ENCODE measurements at places on chromosomes 6 and 20.
A peak's percentile ranks its signal among the peaks of the same experiment; 100 is the strongest.

- no peak for DNase-seq
Measured at GRCh38 chr6:161111261-161111660, 119.7 kb downstream of the MAP3K4 start.

DNA sequence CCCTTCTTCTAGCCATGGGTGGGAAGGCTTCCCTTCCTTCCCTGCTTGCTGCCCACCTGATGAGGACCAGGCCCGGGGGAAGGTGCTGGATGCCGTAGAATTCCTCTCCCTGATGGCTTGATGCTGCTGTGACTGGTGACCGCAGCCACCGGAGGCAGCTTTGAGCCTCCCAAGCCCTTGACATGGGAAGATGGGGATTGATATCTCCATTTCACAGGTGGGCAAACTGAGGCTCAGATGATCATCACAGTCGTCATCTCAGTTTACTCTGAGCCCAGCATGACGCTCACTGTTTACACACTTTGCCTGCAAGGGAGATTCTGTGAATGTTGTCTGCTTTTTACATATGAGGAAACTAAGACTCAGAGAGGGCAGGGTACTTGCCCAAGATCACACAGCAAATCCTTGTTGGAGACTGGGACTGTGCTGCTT is 43.9 kb downstream of the SRC start:
- DNase-seq, result no peak

GRCh38 chr6:30844118-30844535 is 40.2 kb upstream of the DDR1 start:
- DNase-seq, result no peak

- no peak for DNase-seq
Measured at GRCh38 chr6:21504790-21505189, 88.8 kb upstream of the SOX4 start.

- DNase-seq, result no peak
Measured at GRCh38 chr6:93515736-93516135, 96.4 kb upstream of the EPHA7 start.

DNA sequence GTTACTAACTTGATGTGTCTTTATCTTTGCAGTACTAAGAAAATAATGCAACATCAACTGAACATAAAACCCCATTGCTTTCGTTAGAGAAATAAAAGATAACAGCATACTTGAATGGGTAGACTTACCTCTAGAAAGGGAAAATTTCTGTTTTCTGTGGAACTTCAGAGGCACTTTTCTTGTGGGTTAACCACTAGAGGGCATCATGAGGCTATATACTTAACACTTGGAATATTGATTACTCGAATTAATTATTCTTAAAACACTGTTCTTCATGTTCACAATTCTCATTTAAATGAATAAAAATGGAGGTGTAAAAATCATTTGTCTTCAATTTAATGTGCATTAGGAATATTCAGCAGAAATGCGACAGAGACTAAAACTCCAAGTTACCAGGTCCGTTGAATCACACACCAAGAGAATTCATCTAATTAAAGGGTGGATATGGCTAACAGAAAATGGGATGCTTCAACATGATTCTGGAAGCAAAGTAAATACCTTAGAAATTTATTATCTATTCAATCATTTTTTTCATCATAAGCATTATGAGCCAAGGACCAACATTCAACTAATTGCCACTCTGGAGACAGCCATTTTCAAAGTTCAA is 330.8 kb upstream of the PREP start:
- DNase-seq, result no peak

- no peak for DNase-seq
Measured at GRCh38 chr6:21121636-21122136, 471.9 kb upstream of the SOX4 start.

DNA sequence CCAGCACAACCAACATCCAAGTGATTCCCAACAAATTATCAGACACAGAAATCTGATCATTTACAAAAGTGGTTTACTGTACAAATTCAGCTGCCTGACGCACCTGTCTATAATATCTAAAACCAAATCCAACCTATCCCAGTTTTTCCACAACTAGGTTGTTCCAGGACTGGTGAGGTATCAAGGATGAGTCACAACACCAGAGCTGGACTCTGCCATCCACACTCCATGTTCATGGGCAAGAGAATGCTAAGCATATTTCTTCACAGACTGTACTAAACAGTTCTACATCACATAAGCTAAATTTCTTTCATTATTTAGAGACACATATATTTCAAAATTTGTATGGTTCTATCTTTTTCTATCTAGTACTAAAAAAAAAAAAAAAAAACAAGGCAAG is 141.6 kb downstream of the BTBD9 start:
- DNase-seq, result no peak

DNA sequence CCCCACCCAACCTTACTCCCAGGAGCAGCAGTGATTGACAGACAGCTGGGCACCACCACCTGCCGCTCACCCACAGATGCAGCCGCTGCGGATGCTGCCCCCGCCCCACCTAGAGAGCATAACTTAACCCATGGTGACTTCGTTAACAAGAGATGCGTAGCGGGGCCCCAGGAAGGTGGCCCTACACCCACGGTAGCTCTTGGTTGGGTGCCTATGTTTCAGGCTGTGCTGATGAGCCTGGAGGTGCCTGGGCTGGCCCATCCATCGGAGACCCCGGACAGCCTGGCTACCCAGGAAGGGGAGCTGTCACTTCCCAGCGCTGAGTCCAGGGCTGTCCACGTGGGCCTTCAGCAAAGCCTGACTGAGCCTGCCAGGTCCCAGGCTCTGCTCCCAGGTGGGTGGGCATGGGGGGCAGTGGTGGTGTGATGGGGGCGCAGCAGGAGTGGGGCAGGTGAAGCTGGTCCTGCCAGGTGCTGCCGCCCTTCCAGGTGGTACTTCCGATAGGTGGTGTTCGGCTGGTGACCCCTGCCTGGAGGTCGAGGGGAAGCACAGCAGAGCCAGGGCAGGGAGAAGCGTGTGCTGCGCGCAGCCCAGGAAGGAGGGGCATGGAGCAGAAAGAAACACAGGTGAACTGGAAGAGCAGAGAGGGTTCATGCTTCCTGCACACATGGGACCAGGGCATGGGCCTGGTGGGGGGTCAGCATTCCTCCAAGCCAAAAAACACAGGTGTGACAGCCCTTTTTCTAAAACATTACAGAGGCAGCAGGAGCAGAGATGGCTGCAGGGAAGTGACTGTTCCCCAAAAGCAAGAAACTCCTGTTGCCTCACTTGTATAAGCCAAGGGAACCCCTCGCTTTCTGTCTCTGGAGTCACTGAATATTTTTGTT is 56.9 kb downstream of the SYNJ2 start:
- no peak for DNase-seq

DNA sequence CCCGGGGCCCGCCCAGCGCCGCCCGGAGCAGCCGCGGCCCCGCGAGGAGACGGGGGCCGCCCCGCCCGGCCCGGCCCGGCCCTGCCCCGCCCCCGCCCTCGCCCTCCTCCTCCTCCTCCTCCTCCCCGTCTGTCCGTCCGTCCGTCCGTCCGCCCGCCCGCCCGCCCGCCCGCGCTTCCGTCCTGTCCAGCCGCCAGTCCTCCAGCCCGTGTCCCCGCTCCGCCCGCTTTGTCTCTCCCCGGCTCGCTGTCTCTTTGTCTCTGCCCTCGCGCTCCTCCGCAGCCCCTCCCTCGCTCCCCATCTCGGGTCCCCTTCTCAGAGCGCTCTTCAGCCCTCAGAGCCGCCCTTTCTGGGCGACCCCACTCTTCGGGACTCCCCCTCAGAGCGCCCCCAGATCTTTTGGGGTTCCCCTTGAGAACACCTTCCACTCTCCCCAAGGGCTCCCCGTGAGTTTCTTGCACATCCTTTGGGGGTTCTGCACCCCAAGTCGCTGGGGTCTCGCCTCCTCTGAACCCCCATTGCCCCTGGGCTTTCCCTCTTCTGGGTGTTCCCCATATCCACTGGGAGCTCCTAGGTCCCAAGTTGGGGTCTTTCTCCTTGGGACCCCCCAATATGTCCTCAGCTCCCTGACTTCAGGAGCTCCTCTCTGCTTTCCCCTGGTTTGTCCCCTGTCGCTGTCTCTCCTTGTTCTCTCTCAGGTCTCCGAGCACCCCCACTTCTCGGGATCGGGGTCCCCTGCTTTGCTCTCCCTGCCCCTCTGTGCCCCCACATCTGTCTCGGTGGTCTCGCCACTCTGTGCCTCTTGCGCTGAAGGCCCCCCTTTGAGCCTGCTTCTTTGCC is 79.5 kb upstream of the MYL9 start:
- DNase-seq, result peak; percentile 61

DNA sequence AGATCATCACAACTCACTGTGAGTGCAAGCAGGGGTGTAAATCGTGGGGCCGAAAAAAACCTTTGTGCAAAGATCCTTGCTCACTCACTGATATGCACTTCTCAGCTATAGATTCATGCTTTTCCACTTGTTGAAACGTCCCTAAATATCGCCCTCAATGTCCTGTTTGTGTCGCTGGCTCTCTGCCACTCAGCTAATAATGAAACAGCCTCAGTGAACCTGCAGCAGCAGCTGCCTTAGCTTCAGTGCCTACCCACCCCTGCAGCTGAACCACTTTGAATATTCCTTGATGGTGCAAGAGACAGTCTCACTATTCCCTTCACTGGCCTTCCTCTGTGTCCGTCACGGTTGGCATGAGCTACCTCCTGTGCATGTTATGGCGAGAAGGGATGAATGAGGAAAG is 128.9 kb upstream of the NAA20 start:
- peak; percentile 8 for DNase-seq

Measured in nephron progenitor cell (in vitro differentiated cells).